ENCODE measurements at places on chromosomes 11 and 22.

- DNase-seq, result no peak
Observed at GRCh38 chr11:40185793-40186192, 1273.7 kb downstream of the LRRC4C start.

DNA sequence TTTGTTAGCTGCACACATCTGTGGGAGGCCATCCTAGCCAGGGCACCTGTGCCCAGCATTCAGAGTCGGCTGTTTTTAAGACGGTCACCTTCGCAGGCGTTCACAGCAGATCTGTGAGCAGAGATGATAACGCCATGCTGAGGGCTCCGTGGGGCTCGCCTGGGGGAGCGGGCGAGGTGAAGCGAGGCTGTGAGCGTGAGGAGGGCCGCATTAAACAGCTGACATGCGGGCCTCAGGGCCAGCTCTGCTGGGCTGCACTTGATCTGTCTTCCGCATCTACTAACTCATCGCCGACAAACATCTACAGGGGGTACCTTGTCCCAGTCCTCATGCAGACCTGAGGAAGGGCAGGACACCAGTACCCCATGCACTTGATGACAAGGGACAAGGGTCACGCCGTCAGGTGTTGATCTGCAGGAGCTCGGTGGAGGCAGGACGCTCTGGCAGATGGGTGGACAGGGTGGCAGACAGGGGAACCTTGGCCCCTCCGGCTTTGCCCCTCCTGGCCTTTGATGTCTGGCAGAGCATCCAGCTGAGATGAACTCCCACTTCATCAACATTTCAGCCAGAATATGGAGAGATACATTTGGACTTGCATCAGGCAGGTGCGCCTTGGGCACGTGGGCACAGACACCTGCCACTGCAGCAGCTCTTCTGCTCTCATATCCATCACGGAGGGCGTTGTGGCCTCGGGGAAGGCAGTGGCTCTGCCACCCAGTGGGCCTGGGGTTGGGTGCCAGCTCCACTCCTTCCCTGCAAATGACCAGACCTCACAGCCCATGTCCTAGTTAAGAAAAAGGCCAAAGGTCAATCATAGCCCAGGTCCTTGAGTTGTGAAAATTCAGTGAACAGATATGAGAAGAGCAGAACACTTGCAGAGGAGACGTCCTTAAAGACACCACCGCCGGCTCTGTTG, 822.9 kb downstream of the BRD1 start:
- no peak for DNase-seq

- DNase-seq, result no peak
Observed at GRCh38 chr22:19734163-19734562, 10.8 kb downstream of the GP1BB start.

DNA sequence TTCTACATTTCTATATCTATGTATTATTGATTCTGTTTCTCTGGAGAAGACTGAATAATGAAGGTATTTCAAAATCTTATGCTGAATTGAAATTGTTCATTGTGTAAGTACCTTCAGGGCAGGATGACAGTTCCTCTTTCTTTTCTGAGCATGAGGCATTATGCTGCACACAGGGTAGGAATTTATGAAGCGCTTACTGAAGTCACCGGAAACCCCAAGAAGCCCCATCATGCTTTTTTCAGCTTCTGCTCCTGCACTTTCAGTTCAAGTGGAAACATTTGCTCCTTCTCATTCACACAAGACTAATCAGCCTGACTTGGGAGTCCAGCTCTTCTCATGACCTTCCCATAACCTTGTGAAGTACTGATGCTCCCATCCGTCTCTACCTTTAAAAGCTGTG, 314.7 kb upstream of the SORL1-AS1 start:
- DNase-seq, result no peak

GRCh38 chr11:4546878-4547277, 1.9 kb downstream of the OR52M1 start:
- no peak for DNase-seq

DNA sequence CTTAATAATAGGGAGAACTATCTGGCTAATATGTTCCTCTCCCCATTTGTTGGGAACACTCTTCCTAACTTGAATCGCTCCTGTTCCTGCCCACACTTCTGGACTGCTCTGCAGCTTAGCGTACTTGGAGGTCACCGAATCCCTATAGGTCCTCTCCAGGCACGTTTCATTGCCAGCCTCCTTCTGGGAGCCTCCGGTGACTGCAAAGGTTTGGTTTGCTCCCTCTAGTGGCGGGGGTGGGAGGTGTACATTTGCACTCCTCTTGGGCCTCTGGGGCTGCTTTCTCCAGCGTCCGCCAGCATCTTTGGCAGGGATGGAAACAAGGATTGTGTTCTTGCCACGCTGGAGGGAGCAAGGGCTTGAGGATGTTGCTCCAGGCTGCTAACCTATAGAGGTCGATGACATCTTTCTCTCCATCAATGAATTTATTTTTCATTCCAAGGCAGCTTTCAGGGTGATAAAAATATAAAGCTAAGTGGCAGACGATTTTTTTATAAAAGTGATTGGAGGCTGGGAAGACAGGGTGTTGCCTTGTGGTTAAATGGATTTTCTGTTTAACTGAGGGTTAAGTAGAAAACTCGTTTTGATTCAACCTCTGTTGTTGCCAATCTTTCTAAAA, 48.7 kb downstream of the TSPAN18 start:
- no peak for DNase-seq

DNA sequence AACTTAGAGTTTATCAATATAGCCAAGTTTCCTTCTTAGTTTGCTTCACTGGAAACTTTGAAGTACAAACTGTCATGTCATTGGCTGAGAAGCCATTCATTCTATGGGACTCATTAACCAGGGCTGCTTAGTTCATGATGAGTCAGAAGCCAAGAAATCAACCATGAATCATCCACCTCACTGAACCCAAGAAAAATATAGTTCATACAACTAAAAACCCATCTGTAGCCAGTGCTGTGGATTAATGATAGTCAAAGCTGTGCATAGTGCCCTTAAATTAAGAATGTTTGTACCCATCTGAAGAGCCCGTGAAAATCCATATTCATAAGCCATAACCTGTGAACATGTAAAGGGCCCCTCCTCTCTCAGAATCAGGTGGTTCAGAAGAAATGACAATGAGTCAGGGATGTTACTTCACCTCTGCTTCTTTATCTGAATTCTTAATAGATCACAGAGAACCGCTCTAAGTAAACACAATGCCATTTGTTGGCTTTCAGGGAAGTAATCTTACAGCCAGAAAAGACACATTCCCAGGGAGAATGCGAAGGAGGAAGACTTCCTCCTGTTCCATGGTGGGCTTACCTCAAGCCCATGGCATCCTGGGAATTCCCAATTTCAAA, 25.4 kb downstream of the MMP20 start:
- no peak for DNase-seq

- no peak for DNase-seq
Observed at GRCh38 chr11:6297831-6298230, 22.5 kb downstream of the CAVIN3 start.

GRCh38 chr22:28366856-28367255, 312.8 kb downstream of the TTC28 start:
- no peak for DNase-seq

GRCh38 chr11:33687733-33688479, 12.7 kb downstream of the C11orf91 start:
- no peak for DNase-seq

DNA sequence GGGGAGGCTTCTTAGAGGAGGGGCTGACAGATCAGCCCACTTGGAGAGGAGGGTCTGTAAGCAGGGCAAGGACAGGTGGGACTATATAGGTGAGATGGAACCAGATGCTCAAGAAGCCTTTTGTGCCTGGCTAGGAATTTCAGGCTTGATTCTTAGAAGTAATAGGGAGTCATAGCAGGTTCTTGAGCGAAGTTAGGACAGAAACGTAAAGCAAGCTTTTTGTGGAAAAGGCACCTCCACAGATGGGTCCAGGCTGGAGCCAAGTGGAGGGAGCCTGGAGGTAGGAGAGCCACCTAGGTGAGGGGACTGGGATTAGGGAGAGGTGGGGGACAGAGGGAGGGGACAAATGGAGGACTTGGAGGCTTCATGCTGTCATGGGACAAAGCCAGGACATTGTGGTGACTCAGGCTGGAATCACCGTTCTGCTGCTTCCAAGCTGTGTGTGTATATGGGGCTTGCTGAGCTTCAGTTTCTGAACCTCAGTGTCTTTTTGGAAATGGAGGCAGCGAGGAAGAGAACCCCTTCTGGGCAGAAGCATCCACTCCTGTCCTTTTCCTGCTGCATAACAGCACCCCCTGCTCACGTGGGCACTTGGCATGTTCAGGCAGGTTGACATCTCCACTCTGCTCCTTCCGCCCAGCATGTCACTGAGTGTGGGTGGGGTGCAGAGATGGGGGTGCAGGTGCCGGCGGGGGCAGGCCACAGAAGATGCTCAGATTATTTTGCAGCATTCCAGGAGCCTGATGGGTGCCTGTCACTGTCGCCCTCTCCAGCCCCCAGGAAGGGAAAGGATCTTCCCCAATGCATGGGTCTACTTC, 58.0 kb downstream of the MCM5 start:
- no peak for DNase-seq

GRCh38 chr22:31080164-31080847, 812 bp upstream of the SMTN start:
- no peak for DNase-seq

GRCh38 chr11:65918211-65919140, at the start of gene C11orf68:
C11orf68 (minus strand) TSS chr11:65919062; CDS start chr11:65919031, 31 bp downstream.
- DNase-seq, result no peak

DNA sequence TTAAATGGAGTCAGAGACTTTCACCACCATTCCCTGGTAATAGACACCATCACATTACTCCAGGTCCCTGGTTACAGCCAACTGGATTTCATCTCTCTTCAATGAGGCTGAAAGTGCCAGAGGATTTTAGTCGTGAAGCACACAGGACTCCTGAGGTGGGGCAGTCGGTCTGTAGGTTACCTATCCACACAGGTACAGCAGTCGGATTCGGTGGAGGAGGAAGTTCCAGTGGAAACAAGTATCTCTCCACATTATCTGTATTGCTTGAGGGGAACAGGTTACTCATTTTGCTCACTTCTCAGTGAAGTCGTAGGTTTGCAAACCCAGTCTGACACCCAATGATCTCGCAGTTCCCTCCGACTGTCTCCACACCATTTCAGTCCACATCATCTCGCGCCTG, 82.3 kb upstream of the TMEM45B start:
- no peak for DNase-seq

DNA sequence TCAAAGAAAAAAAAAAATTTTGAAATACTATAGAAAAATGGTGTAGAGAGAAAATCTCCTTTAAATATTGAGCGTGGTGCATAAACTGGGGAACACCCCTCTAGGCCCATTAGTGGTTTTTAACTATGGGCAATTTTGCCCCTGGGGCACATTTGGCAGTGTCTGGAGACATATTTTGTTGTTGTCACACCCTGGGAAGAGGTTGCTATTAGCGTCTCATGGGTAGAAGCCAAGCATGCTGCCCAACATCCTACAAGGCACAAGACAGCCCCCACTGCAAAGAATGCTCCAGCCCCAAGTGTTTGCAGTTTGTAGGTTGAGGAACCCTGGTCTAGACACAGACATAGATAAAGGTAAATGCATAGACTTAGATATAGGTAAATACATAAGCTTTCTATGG, 92.6 kb downstream of the KIAA1671 start:
- DNase-seq, result no peak

GRCh38 chr11:70353900-70354568, 44.3 kb upstream of the CTTN start:
- no peak for DNase-seq

DNA sequence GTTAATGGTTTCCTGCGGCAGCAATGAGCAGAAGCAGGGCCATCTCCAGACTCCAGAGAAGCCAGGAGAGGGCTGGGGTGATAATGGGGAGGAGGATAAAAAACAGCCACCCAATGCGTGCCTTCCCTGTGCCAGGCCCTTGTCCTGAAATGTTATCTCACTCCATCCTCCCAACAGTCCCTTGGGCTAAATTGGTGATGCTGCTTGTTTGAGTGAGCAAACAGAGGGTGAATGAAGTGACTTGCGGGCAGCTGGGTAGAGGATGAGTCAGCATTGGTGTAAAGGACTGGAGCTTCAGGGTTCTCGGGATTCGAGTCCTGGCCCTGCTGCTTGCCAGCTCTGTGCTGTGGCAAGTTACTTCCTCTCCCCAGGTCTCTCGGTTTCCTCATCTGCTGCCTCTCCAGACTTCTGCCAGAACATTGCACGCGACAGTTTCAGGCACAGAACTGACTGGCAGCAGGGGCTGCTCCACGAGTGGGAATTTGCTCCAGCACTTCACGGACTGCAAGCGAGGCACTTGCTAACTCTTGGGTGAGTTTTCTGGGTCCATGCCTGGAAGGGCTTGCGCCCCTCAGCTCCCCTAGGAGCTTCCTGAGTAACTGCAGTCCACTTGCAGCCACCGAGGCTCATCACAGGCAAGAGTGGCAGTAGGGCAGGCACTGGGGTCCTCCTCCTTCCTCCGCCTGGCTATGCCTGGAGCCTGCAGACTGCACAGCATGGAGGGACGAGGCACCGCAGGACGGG, at the start of gene P2RY6:
TSS of gene P2RY6 (plus strand) at position 403 of the 744 bp plus-strand sequence. CDS start 24,181 bp downstream, outside the sequence.
- no peak for DNase-seq

GRCh38 chr11:11567936-11568650, 53.7 kb downstream of the GALNT18 start:
- DNase-seq, result no peak

DNA sequence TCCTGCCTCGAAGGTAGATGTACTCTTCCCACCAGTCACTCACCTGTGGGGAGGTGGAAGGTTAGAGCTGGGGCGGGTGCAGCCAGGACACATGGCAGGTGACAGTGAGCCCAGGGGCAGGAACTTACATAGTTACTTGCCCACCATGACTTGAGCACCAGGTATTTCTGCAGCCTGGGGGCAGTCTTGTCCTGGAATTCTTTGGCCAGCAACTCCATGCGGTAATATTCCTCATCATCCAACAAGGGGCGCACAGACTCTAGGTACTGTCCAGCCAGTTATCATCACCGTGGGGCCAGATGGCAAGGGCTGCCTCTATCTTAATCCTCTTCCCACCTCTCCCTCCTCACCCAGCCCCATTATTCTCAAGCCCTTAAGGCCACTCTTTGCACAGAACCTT, 2.2 kb downstream of the CPT1B start:
- DNase-seq, result peak; percentile 32

- no peak for DNase-seq
Observed at GRCh38 chr11:77090046-77090372, 12.6 kb upstream of the OMP start.

- no peak for DNase-seq
Observed at GRCh38 chr11:115903179-115903578, 399.0 kb upstream of the CADM1 start.

GRCh38 chr11:31802609-31802989, 8.5 kb downstream of the PAX6 start:
- DNase-seq, result no peak

GRCh38 chr11:35267504-35267903, 128.5 kb downstream of the CD44 start:
- no peak for DNase-seq

GRCh38 chr11:116932181-116932580, 94.8 kb upstream of the APOA1 start:
- DNase-seq, result no peak

DNA sequence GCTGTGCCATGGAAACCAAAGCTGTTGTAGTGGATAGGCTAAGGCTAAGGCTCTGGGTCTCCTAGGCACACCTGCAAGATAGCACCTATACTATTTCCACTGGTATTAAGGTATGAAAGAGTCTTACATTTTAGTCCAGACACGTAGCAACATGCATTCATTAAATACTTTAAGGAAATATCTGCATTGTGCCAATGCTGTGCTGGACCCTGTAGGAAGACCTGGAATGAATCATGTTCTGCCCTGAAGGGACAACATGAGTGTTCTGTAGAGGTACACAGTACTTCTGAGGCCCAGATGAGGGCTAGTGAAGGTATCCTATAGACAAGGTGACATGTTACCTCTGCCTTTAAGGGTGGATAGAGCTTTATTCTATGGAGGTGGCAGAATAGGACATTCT, 35.2 kb upstream of the RRM1 start:
- no peak for DNase-seq
